Stimulated activated CD4-positive, alpha-beta T cell treated with anti-CD3 and anti-CD28 coated beads, TNF-alpha, amount 100 ng/mL, for 4 hours (primary cell): ENCODE measurements at places on chromosomes 12 and 14.

DNA sequence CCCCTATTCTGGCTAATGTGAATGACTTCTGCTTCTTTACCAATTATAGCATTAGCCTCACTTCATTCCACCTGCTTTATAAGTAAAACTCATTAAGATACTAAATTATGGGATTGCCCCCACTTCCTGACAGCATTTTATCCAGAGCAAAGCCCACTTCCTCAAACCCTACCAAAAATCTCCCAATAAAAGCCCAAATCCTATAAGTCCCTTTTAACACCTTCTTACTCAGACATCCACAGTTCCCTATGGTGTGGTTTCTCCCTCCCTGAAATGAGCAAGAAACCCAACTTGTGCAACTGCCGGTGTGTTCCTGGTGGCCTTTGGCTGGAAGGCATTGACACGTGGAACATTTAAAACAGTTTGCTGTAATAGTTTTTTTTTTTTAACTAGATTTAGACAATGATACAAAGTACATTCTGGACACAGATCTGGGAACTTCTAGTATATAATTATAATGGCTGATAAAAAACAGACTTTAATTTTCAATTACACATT lies 53.1 kb downstream of the BRMS1L start:
- no peak for DNase-seq

DNA sequence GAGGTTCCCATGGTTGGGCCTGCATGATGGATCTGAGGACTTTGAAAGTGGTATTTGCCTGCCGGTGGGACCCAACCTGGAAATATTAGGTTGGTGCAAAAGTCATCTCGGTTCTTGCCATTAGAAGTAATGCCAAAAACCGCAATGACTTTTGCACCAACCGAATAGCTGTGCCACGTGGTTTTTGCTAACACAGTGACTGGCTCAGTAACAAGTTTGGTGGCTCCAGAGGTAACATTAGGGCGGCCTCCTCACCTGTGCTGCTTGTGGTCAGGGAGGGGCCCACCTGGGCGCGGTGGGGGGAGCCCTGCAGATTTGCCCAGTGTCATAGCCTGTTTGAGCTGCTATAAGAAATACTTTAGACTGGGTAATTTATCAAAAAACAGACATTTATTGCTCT lies 1.8 kb downstream of the BDKRB2 start:
- no peak for DNase-seq

GRCh38 chr12:95996034-95996658 lies at the start of gene HAL:
Gene HAL, minus strand, starts transcription at chr12:95996344. Its CDS starts 434 bp downstream, at chr12:95995910.
- DNase-seq, result no peak

DNA sequence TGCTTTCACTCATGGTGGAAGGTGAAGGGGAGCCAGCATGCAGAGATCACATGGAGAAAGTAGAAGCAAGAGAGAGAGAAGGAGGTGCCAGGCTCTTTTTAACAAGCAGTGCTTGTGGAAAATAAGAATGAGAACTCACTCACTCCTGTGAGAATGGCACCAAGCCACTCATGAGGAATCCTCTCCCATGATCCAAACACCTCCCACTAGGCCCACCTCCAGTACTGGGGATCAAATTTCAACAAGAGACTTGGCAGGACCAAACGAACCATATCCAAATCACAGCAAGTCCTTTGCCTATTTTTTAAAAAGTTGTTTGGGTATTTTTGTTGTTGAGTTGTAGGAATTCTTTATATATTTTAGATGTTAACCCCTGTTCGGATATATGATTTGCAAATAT lies 245.9 kb upstream of the ARID2 start:
- DNase-seq, result no peak

DNA sequence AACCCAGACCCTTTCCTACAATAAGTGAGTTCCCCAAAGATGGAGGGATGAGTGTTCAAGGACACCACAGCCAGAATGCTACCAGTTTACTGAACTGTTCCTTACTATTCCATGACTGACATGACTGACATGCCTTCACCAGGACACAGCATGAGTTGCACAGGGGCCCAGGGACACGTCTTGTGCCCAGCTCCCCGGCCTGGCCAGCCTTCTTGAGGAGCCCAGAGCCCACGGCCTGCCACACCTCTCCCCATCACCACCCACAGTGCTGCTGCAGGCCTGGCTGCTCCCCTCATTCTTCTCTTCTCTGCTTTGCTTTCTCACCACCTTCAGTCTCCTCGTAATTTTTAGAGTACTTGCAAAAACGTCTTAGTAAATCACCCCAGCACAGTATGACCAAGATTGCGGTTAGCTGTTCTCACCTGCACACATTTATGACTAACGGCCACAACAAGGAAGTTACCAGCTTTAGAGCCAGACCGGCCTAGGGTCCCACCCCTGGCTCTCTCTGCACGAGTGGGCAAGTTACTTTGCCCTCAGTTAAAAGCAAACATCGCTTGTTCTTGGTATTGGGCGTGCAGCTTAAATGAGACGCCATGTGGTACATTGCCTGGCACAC lies 18.5 kb downstream of the PPP2R5E start:
- no peak for DNase-seq

- no peak for DNase-seq
Measured at GRCh38 chr12:40451661-40452060, 226.9 kb downstream of the LRRK2 start.
